T-helper 22 cell (primary cell): ENCODE measurements at places on chromosomes 13 and 19.
A peak's percentile ranks its signal among the peaks of the same experiment; 100 is the strongest.

DNA sequence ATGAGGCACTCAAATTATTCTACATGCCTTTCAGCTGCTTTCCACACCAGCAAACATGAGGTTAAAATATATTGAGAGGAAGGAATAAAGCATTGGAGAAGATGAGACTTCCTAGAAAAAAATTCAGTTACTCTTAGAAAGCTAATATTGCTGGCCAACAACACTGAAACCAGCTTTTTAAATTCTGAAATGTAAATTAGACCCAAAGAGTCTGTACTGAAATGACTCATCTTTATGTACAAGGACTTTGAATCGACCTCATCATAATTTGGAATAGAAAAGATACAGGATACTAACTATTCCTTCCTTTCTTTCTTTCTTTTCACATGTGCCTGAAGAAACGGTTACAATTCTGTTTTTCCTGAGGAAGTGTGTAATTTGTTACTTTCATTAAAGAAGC, 6.5 kb upstream of the HSPH1 start:
- no peak for DNase-seq

DNA sequence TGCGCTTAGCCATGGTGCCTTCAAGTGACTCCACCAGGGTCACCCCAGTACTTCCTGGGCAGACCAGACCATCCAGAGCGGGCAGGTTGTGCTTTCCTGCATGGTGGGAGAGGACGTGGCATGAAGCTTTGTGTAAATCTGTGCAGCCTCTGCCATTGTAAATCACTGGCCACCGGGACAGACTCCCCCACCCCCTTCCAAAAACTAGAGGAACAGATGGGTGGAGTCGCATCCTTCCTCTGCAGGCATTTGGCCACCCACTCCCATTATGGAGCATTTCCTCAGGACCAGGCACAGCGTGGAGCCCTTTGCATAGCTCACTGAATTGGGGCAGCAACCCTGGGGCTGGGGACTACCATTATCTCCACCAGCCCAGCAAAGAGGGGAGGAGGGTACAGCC, 8.2 kb downstream of the BCKDHA start:
- no peak for DNase-seq

GRCh38 chr19:18601875-18602274, 4.7 kb downstream of the CRLF1 start:
- no peak for DNase-seq

GRCh38 chr13:74205313-74205690, 71.1 kb upstream of the KLF12 start:
- DNase-seq = no peak

DNA sequence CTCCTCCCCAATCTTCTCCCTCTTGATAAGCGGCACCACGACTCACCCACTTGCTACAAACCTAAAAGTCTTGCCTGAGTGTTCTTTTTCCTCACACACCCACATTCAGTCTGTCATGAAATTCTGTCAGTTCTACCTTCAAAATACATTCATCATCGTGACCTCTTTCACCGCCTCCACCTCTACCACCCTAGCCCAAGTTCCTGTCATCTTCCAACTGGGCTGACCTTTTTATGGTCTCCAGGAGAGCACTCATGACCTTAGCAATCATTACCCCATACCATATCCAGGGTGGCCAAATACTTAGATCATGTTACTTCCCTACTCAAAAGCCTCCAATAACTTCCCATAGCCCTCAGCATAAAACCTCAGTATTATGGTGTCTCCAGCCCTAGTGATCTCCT, 110.4 kb upstream of the TSC22D1 start:
- DNase-seq = no peak

DNA sequence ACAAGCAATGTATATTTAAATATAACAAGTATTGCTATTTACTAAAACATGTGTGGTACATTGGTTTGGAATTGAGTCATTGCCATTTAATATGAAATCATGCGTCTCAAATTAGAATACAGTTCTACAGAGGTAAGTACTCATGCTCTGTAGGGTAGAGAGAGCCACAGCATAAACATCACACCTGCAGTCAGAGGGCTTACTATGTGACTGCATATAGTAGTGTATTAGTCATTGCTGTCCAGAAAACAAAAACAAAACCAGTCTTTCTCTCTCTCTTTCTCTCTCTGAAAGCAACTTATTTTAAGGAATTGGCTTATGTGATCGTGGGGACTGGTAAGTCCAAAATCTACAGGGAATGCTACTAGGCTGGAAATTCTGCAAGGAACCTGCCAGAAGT, 370.3 kb downstream of the GPC5 start:
- DNase-seq = no peak

DNA sequence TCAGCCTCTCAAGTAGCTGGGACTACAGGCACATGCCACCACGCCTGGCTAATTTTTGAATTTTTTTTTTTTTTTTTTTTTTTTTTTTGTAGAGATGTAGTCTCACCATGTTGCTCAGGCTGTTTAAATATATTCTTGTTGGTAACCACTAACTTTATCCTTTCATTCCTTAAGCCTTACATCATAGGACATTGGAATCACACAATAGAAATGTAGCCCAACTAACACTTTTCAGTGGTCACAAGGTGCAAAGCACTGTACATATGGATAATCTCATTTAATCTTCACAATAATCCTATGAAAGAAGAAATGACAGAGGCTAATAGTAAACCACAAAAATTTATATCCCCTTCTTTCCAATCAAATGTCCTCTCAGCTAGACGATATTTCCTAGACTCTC, 417.8 kb upstream of the DACH1 start:
- DNase-seq = no peak

- no peak for DNase-seq
Measured at GRCh38 chr19:16373532-16373931, 48.9 kb downstream of the KLF2 start.

DNA sequence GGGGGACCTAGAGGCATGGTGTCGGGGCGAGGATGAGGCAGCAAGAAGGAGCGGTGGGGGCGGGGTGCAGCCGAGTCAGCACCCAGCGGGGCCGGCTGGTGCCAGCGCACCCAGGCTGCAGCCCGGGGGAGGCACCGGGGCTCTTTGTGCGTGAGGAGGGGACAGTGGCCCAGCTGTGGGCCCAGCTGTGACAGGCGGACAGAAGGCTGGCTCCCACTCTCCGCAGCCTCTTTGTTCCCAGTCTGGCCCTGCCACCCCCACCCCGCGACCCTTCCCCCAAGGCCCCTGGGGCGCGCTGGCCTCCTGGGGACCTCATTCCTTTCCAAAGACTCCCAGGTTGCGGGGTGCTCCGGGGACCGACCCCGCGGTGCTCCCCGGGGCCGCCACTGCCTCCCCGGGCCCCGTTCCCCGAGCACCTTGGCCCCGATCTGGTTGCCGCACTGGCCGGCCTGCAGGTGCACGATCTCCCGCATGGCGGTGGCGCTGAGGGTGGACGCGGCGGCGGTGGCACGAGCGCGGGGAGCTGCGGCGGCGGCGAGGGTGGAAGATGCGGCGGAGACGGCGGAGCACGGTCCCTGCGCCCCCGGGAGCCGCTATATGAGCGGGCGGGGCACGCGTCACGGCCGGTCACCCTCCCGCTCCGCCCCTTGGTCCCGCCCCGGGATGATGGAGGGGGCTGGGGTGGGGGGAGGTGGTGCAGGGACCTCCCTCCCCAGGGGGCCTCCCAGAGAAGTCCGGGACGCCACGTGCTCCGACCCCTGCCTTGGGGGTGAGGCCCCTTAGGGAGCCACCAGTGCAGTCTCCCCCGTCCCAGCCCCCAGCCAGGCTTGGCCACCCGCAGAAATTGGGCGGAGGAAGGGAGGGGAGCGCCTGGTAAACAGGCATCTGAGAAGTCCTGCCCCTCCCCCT, at the start of gene TUBB4A:
TSS of gene TUBB4A (minus strand) at position 570 of the 909 bp plus-strand sequence. CDS start at position 473, 97 bp downstream.
- no peak for DNase-seq

- DNase-seq = no peak
Measured at GRCh38 chr13:101931186-101931585, 470.7 kb downstream of the FGF14 start.

GRCh38 chr19:55460670-55461258, 678 bp downstream of the ISOC2 start:
- DNase-seq = no peak

DNA sequence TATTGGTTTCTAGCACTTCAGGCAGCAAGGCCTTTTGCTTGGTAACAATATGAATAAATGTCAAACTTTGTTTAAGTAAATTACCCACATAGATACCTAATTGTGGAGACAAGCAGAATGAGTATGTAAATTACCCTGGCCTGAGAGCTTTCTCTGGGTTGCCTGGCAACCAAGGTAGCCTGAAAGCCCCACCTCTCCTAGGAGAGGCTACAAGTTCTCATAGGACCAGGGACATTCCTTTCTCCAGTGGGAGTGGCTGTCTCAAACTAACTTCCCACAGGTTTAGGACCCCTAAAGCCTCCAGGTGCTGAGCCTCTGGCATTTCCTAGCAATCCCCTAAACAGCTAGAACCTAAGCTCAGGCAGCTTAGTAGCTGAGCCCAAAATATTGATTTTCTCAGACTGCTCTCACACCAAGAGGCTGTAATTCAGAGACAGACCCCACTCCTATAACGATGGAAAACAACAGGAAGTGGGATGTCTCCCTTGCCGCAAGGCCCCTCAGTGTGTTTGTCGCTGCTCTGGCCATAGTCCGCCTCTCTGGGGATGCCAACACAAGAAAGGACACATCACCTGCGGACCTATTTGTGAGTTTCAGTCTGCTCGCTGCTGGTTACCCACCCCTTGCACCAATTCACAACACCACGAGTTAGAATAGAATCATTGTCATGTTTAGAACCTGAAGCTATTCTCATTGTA, 207.3 kb downstream of the DLEU7 start:
- no peak for DNase-seq

- no peak for DNase-seq
Measured at GRCh38 chr19:10921910-10922637, 6.4 kb downstream of the YIPF2 start.

DNA sequence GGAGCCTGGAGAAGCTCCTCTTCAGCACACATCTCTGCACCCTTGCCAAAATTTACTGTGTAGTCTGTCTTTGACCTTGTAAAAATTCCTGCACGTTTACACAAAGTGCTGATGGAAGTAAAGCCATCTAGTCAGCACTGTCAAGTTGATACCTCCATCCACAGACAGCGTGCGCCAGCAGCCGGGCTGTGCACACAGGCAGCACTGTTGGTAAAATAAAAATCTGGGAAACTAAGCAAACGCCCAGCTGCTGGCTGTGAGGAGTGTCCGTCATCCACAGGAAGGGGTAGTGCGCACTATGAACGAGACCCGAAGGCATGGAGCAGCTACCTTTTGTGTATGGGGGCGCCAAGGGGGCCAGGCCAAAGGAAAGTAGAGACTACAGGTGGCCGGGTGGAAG, 17.4 kb upstream of the SIGLEC11 start:
- DNase-seq = no peak

GRCh38 chr19:2732157-2732725, 7.6 kb downstream of the SLC39A3 start:
- no peak for DNase-seq

- DNase-seq = no peak
Measured at GRCh38 chr13:99666146-99666805, 165.0 kb downstream of the TM9SF2 start.

GRCh38 chr19:13172346-13173138, 22.3 kb downstream of the IER2 start:
- DNase-seq = peak; percentile 65

DNA sequence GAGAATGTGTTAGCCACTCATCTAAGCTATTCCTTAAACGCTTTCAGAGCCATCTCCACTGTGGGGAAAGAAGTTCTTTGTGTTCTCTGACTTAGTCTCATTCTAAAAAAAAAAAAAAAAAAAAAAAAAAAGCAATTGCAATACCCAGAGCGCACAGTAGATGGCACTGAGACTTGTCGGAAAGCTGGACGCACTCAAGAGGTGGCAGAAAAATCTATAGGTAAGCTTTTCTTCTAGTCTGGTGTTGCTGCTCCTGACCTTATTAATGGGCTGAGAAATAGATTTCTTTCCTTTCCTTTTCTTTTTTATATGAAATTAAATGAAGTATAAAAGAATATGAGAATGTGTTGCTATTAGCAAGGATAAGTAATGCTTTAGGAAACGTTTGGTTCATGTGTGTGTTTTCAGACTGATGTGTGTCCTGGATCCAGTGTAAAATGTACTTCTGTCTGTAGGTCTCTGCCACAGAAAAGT, 4.7 kb upstream of the GJB2 start:
- DNase-seq = no peak

DNA sequence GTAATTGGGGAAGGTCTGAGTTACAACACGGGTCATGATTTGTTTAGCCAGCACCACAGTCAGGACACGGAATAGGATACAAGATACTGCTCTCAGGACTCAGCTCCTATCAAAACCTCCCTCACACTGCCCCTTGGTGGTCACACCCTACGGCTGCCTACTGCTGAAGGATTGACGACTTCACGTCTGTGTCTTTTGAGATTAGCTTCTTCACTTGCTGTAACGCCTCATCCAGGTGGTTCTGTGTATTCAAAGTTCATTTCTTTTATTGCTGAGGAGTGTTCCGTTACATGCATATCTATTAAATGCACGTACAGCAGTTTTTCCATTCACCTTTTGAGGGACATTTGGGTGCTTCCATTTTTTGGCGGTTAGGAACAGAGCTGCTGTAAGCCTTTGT, 46.3 kb downstream of the URI1 start:
- no peak for DNase-seq

DNA sequence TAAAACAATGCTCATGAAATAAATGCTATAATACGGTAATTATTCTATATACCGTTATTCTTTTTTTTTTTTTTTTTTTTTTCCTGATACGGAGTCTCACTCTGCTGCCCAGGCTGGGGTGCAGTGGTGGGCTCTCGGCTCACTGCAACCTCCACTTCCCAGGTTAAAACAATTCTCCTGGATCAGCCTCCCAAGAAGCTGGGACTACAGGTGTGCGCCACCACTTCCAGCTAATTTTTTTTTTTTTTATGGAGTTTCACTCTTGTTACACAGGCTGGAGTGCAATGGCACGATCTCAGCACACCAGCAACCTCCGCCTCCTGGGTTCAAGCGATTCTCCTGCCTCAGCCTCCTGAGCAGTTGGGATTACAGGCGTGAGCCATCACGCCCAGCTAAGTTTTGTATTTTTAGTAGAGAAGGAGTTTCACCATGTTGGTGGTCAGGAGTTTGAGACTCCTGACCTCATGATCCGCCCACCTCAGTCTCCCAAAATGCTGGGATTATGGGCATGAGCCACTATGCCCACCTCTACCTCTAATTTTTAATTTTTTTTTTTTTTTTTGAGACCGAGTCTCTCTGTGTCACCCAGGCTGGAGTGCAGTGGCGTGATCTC, 6.9 kb downstream of the PPP1R15A start:
- no peak for DNase-seq

DNA sequence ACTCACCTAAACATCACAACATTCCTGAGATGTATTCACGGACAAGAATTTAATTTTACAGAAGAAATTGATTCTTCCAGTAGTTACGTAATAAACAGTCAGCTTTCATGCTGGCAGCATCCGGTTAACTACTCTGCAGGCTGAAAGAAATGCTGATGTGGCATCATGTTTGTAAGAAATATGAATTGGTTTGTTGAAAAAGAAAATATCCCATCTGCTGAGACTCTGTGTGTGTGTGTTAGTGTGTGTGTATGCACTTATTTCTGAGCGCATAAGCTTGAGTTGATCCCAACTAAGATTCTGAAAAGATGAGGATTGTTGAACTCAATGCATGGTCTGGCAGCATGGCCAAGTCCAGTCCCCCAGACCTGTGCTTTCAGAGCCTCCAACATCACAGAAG, 74.3 kb upstream of the FAM216B start:
- no peak for DNase-seq

GRCh38 chr13:64066711-64067110, 2651.1 kb upstream of the PCDH20 start:
- no peak for DNase-seq

GRCh38 chr13:106533101-106533942, 2.1 kb downstream of the EFNB2 start:
- DNase-seq = no peak
